ENCODE measurements at places on chromosomes 16 and 17.

- DNase-seq, result no peak
These were observed 23.2 kb upstream of the NAGLU start for GRCh38 chr17:42512733-42513251.

GRCh38 chr17:41434415-41434814, 6.4 kb downstream of the KRT38 start:
- DNase-seq, result no peak

DNA sequence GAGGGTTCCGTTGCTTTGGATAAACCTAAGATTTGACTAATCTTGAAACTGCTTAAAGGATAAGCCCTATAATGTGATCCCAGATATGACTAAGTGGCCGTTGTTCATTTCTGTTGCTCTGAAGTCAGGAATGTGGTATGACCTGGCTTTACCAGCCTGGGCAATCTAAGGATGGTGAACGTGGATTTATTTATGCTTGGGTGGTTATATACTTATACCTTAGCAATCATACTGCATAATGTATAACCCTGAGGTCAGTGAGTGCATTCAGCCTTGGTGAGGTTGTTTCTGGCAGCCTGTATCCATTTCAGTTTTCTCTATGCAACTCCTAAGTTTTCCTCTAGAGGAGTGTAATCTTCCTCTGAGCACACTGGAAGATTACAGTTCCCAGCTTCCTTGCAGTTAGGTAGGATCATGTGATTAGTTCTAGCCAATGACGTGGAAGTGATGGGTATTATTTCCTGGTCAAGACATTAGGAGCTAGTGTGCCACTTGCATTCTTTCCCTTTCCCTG, 41.9 kb downstream of the FTO start:
- no peak for DNase-seq

DNA sequence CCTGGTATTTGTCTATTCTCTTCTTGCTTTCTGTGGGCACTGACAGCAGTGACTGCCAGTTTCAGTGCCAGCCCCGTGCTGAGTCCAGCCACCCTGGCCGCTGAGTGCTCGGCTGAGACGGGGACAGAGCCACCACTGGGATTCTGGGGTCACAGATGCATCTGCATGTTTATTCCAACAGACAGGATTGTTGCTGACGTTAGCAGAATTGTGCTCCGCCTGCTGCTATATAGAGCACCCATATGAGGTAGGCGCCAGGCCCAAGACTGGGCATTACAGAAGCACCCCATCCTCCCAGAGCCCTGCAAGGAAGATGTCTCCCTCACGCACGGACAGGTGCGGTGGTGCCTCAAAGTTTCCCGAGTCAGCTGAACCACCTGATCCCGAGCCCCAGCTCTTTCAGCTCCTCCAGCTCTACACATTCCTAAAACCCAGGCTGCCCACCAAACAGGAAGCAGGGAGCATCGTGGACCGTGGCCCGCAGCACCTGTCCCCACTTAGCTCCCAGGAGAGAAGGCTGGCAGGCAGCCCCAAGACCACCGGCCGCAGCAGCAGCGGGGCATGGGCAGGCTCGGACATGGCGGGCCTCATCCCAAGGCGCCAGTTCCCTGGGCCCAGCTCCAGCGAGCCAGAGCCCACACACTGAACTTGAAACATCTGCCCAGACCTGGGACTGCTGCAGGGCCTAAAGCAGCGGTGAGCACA, 44.9 kb upstream of the RASD1 start:
- DNase-seq, result no peak

DNA sequence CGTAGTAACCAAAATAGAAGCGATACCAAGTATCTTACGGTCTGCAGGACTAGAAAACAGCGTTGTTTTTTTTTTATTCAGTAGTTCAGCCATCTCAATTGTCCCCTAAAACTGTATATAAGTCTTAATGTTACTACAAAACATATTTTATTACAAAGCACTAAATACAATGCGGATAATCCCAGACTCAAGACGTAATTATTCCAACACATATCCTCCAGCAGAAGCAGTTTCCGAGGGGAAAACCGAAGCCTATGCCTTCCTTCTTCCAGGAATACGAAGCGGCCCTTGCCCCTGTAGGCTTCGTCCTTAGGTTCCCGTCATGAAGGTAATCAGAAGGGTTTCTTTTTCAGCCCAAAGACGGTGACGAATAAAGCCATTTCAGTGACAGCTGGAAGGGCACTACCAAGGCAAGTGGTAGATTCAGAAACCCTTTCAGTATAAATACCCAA, 2.3 kb downstream of the TMEM107 start:
- DNase-seq, result no peak

DNA sequence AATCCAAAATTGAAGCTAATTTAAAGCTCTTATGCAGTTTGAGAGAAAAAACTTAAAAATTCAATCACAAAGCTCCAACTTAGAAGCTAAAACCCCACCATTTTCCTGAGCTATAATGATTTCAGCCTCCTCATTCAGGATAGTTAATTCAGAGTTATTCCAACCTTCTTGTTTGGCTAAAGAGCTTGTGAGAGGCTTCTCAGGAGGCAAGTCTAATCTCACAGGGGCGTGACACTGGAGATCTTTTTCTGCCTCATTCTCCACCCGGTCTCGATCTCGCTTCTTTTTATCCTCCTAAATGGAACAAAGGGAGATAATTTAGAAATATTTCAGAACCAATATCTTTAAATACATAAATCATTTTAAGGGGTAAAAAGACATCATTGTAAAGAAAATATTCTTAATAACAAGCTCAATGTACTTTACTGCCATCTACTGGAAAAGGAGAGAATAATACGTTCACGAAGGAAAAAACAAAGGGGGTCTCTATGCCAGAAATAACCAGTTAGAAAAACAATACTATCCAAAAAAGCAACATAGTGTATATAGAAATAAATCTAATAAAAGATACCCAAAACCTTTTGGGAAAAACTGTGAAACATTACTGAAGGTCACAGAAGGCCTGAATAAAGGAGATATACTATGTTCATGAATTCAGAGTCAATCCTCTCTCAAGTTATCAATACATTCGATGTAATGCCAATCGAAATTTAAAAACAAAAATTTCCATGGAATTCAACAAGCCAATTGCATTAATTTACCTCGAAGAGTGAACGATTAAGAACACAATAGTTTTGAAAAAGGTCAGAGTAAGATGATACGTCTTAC, 13.9 kb downstream of the BRD7 start:
- no peak for DNase-seq

DNA sequence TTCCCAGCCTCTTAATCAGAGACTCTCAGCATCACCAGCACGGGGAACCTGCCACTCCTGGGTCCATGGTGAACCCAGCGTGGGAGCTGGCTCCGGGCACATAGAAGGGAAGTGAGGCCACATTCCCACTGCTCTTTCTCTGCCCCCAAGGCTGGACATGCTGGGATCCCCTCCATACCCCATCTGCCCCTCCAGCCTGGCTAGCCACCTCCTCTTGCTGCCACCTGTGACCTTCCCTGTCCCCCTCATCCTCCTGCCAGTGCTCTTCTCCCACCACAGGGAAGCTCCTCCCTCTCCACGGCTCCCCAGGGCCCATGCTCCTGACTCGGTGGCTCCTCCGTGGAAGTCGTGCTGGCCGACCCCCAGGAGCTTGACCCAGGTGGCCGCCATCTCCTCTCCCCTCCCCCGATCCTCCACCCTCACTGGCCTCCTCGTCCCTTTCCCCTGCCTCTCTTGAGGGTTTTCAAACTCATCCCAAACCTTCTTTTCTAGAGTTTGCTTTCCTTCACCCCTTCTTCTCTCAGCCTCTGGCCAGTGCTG, 139.1 kb upstream of the CHMP6 start:
- no peak for DNase-seq

GRCh38 chr16:79110242-79110641, 490.3 kb downstream of the MAF start:
- DNase-seq, result no peak

GRCh38 chr16:21646091-21646490, 6.3 kb downstream of the IGSF6 start:
- no peak for DNase-seq

GRCh38 chr16:54932737-54933254, 2.1 kb downstream of the IRX5 start:
- DNase-seq, result no peak

DNA sequence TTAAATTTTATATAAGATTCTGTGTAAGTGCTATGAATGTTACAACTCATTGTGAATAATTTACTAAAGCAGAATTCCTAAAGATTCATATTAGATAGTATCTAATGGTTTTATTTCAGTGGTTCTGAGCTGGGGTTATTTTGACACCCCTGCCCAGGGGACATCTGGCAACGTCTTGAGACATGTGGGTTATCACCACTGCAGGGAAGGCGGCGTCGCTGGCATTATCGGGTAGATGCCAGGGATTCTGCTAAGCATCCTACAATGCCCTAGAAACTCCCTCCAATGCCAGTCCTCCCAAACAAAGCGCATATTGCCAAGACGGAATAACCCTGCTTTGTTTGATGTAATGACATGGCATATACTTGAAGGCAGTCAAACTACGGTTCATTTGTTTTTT, 372.3 kb upstream of the ZFHX3 start:
- no peak for DNase-seq

DNA sequence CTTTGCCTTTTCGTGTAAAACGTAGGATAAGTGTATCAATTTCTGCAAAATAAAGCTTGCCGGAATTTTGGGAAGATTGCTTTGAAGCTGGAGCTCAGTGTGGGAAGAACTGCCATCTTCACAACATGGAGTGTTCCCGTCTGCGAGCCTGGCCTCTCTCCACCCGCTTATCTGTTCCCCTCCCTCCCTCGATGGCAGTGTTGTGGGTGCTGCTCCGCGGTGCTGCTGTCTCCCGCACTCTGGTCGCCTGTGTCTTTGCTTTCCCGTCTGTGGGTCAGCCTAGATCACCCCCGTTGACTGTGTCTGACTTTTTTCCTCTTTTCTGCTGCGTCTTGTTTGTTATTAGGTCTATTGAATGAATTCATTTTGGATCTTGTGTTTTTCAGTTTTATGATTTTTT, 17.0 kb downstream of the ACSF3 start:
- DNase-seq, result no peak

- DNase-seq, result no peak
These were observed 660.9 kb downstream of the MAF start for GRCh38 chr16:78939597-78939996.

DNA sequence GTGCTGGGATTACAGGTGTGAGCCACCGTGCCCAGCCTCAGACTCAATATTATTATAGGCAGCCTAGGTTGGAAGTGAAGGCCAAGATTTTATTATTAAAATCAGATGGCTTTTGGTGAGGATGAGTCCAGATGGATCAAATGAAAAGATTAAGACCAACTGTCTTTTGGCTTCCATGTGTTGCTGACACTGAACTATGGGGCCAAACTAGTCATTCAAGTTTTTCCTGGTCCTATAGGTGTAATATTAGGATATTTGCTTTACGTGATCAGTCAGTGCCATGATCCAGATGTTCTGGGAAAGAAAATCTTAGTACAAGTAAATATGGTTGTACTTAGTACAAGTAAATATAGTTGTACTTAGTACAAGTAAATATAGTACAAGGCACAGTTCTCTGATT, 140.6 kb downstream of the MAP2K6 start:
- DNase-seq, result no peak

DNA sequence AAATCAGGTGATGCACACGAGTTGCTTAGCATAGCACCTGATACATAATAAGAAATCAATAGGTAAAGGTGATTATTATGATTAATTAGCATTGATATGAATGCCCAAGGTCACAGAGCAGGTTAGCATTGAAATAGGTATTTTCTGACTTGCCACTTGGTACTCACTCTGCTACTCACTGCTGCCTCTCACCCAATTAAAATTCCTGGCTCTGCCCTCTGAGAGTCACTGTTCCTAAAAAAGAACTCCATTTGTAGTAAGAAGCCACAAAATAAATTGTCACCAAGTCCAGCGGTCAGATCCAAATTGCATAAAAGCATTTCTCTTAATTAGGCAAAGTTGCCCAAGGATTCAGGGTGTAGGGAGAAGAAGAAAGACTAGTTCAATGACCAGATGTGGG, 8.9 kb upstream of the GRIN2A start:
- no peak for DNase-seq

GRCh38 chr17:79914813-79915740, 75.8 kb upstream of the CBX4 start:
- DNase-seq, result no peak

GRCh38 chr17:49565948-49566491, 9.7 kb upstream of the NXPH3 start:
- no peak for DNase-seq

DNA sequence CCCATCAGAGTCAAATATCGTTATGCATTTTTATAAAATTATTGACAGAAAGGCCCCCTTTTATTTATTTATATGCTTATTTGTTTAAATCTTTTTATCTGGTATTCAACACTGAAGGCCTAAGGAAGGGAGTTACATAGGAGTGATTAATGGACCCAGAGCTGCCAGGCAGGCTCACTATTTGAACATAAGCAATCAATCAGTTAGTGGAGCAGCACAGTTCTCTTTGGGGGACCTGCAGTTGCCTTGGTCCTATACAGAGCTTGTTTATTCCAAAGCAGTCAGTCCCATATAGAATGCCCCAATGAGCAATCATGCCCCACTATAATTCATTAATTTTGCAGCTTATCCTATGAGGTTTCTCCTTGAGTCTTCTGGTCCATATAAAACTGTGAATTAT, 389.4 kb upstream of the GOT2 start:
- DNase-seq, result no peak

GRCh38 chr16:117379-118365, 20.8 kb downstream of the NPRL3 start:
- DNase-seq, result peak; percentile 58

- no peak for DNase-seq
These were observed 4.0 kb downstream of the ZNF785 start for GRCh38 chr16:30581457-30581856.

- DNase-seq, result no peak
These were observed 66.2 kb downstream of the TMEM132E start for GRCh38 chr17:34645594-34645993.
